A549 treated with Hydrocortisone at 1 μM for 4 hours (cell line): ENCODE measurements at places on chromosomes 2 and 18. TPM values are rescaled to one million over a fixed set of nuclear protein-coding genes. Genes with fewer than 3 reads are reported as not detected.

KLHL14 gene
- total RNA-seq, result not detected in 5 replicates

ABHD1 gene
- total RNA-seq, result 0.82 to 2.0 TPM (median 1.4 TPM) in 5 replicates

SLC4A5 gene
- total RNA-seq, result 0.31 to 0.47 TPM (median 0.42 TPM) in 5 replicates

FAM237A gene
- not detected in 5 replicates for total RNA-seq

COBLL1 gene
- 3.7 to 6.6 TPM (median 4.5 TPM) in 5 replicates for total RNA-seq

IL36G gene
- total RNA-seq, result not detected in 5 replicates

EDAR gene
- 0.02 to 0.09 TPM (median 0.08 TPM) in 5 replicates for total RNA-seq

DES gene
- total RNA-seq, result 0.23 to 0.93 TPM (median 0.51 TPM) in 5 replicates

NETO1 gene
- not detected in 5 replicates for total RNA-seq

ST8SIA3 gene
- not detected in 5 replicates for total RNA-seq

SLC19A3 gene
- 2.1 to 2.6 TPM (median 2.4 TPM) in 5 replicates for total RNA-seq

DPY30 gene
- 104 to 117 TPM (median 117 TPM) in 5 replicates for total RNA-seq

ECEL1 gene
- 0.09 to 0.37 TPM (median 0.15 TPM) in 5 replicates for total RNA-seq

UPP2 gene
- not detected in 5 replicates for total RNA-seq

SKA1 gene
- 10.9 to 16.1 TPM (median 12.0 TPM) in 5 replicates for total RNA-seq

TMEM131 gene
- 11.5 to 16.1 TPM (median 14.9 TPM) in 5 replicates for total RNA-seq

SCN3A gene
- total RNA-seq, result 0.01 TPM in 1 of 5 replicates, not detected in the others

PSMA8 gene
- total RNA-seq, result not detected in 5 replicates
